ENCODE measurements at places on chromosomes 11 and 22.

DNA sequence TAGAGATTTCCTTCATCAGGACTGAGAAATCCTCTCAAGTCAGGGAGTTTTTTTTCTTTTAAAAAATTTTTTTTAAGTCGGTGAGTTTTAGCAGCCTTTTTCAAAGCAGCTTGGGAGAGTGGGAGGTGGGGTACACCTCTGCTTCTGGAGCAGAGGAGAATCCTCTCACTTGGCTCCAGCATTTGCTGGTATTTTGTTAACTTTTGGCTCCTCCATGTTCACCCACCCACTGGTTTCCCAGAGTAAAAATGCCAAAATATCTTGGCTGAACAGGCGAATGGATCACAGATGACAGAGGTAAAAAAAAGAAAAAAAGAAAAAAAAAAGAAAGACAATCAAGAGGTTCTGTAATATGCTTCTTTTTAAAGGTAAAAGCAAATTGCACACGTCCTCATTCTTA lies 68.0 kb downstream of the GAB2 start:
- no peak for DNase-seq

DNA sequence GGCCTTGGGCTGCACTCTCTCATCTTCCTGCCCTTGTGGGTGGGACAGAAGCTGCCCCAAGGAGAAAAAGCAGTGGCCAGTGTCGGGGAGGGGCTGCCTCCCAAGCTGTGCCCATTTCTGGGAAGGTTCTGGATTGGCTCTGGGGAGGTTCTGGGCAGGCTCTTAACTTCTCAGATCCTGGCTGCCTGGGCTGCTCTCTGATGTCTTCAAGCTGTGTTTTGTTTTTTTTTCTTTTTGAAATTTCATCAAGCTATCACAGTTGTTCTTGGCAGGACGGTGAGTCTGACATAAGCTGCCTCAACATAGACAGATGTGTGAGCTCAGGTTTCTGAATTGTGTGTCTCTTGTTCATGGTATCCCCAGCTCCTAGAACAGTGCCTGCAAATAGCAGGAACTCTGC lies 1032.0 kb downstream of the BRD1 start:
- DNase-seq, result no peak

DNA sequence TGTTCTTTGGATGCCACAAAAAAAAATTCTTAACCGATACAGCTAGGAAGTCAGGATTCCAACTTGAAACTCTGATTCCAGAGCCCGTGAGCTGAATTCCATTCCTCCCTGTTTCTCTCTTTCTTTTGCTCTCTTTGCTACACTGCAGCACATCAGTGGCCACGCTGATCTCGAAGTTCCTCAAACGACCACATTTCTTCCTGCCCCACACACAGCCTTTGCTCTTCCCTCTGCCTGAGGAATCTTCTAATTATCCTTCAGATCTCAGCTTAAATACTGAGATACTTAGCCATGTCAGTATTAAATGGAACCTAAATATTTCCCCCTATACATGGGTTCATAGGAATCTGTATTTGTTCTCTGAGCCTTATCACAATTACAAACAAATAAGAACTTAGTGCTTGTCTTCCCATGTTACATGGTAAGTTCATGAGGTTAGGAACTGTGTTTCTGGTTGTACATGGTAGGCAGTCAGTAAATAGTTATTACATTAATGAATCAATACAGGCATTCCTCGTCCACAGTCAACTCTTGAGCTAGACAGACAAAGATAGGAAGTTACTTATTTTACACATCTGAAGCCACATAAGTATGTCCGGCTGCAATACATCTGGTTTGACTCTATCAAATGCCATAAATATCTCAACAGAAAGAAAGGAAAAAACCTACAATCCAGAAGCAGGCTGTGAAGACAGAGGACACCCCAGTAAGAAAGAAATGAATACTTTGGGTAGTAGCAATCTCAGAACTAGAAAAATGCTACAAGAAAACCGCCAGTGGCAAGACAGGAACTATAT lies 86.6 kb downstream of the MAML2 start:
- no peak for DNase-seq

- DNase-seq, result peak; percentile 67
These were observed 28.1 kb downstream of the VSTM5 start for GRCh38 chr11:93822359-93822758.

DNA sequence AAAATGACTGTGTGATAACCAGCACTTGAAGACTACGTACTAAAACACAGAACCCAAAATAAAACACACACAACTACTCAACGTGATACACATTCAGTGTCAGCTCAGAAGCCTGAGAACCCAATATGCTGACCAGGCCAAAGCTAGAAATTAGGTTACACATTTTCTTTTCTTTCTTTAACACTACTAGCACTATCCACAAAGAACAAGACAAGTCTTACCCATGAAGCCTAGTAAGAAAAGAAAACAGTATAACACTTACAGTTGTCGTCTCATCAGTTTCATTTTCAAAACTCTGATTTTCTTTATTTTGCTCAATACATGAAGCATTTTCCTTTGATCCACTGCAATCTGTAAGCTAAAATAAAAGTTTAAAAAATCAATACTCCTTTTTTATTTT lies 472.9 kb downstream of the DLG2 start:
- no peak for DNase-seq

- DNase-seq, result no peak
These were observed 17.3 kb downstream of the RHOD start for GRCh38 chr11:67073908-67074307.

DNA sequence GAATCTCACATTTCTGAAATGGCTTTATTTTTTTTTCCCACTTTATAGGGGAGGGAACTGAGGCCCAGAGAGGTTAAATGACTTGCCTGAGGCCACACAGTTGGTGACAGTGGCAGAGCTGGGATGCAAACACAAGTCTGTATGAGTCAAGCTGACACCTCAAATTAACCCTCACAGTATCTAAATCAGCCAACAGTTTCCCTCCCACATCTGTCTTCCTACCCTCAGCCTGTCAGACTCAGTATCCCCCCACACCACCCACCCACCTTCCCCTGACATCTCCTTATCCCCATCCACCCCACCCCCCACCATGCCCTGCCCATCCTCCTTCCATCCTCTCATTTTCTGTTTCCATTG lies 95.2 kb downstream of the TP53I11 start:
- DNase-seq, result no peak

GRCh38 chr22:29723766-29724165 lies 4.0 kb downstream of the CABP7 start:
- DNase-seq, result no peak

DNA sequence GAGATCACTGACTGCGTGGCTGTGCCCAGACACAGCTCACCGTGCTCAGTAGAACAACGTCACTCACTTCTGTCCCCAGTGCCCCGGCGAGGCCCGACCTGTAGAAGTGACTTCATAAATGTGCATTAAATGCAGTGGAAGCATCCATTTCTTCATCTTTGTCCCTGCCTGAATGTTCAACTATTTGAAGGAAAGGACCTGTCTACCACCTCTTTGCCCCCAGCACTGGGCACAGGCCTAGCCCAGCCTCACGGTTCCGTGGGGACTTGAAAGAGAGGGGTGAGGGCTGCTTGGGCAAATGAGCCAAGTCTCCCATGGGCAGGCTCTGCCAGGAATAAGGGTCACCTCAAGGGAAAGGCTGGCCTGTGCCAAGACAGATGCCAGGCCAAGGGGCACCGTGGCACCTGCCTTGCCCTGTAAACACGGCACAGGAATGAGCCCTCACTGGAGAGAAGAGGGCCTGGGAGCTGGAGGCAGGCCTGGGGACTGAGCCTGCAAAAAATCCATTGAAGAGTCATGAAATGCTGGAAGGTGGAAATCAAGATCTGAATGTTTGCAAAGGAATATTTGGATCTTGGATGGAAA lies 845.3 kb downstream of the BRD1 start:
- no peak for DNase-seq

DNA sequence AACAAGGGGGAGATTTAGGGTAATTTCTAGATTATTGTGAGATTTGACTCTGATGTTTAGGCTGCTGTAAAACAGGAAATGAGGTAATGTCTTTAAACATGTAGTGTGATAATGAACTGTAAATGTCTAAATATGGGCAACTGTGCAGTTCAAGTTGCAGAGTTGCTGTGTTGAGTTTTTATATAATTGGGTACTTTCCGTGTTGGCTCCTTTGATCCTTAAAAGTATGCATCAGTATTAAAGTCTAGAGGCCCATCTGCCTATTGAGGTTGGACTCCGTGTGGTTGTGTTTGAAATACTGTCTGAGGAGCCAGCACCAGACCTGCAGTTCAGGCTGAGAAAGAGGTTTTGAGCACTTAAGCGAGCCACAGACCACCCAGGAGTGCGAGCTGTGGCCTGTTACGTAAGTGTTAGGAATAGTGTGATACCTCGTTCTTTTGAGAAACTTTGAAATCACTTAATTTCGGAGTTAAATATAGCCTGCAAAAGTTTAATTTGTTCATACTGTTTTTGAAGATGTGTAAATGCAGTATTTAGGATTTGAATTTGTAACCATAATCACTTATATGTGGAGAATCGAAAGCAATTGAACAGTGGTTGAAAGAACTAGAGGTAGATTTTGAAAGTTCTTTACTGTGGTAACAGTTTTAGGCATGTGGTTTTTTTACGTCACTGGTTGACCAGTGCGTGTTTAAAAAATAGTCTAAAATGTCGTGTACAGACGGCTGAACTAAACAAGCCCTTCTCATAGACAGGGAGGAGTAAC lies 9.0 kb downstream of the FAM118A start:
- no peak for DNase-seq

DNA sequence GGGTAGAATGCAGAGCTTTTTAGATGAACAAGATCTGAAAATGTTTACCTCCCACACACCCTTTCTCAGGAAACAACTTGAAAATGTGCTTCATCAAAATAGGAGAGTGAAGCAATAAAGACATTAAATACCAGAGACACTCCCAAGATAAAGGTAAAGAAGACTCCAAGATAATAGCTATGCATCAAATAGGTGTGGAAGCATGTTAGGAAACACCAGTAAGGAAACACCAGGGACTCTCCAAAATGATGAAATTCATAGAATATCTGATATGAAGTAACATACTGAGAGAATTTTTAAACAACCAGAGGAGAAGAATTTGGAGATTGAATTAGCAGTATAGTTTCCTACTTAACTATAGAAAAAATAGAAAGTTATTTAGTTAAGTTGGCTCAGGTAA lies 57.0 kb downstream of the OR10A6 start:
- no peak for DNase-seq

DNA sequence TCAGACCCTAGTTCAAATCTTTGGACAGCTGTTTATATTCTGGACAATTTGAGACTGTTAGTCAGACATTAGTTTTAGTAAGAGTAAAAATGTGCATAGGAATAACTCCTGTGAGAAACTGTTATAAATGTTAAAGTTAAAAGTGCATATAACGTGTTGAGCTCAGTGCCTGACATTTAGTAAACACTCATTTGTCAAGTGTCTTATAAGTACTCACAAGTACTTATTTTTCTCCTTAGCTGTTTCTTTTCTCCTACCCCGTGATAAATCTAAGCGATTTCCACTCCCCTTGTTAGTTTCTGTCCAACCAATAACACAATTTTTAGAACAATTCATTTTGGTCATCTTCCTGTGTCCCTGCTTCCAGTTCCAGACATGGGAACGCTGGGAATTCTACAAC lies 59.3 kb downstream of the LRRC4C start:
- DNase-seq, result no peak

DNA sequence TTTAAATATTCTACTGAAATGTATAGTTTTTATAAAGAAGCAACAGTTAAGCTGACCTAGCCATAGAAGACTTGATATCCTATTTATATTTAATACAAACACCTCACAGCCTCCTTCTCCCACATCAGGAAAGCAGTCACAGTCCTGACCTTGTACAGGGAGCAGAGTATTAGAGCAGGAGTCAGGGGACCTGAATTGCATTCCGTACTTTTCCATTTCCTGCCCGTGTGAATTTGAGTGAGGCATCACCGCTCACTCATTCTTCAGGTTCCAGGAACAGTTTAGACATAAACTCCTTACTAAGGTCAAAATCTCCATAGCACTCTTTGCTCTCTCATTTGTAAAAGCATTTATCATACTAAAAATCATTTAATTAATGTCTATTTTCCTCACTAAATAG lies 482.5 kb upstream of the FAT3 start:
- peak; percentile 31 for DNase-seq

DNA sequence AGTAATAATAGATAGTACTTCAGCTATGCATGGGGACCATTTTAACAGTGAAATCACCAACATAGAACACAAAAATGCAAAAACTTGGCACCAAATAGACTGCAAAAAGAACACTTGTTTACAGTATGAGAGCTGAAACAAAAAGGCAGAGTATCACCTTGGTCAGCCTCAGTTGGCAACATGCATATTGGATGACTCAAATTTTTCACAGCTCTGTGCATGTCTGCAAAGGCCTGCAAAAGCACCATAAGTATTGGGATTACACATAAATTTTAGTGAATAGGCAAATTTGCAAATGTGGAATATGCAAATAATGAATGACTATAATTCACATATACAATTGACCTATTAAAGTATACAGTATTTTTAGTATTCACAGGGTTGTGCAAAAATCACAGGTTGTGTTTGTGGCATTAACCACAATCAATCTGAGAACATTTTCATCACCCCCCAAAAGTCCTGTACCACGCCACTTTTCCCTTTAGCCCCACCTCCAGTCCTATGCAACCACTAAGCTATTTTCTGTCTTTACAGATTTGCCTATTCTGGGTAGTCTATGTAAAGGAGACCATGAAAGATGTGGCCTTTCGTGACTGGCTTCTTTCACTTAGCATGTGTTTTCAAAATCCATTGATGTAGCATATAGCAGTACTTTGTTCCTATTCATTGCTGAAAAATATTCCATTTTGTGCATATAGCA lies 47.2 kb downstream of the CCDC15 start:
- DNase-seq, result no peak

DNA sequence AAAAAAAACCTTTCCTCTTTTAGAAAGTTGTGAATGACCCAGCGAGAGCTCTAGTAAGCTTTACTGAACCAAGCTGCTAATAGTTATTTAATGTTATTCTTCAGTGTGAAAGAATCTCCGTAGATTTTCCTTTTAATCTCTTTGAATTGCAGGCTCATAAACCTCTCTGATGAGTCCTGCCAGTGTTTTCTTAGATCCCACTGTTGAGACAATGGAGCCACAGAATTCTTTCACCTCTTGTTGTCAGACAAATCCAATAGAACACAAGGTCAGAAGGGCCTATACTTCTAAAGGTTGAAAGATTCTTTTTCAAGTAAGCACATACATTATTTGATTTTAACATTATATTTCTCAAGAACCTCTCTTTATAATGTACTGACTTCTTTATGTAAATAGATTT lies 52.2 kb downstream of the DNAJC24 start:
- DNase-seq, result no peak

DNA sequence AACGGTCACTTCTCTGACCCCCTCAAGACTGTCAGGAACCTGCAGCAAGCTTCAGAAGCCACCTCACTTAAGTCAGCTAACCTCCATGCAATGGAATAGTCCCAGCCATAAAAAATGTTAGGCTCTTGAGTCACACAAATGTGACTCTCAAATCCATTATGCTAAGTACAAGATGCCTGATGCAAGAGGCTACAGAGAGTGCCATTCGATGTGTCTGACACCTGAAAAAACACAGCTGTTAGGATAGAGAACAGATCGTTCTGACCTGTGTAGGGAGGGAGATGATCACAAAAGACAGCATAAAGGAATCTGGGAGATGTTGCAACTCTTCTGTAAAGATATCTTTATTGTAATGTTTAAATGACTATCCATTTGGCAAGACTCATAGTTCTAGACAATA lies 712.4 kb downstream of the TBC1D22A start:
- no peak for DNase-seq

GRCh38 chr11:43327987-43328386 lies 16.2 kb downstream of the API5 start:
- DNase-seq, result peak; percentile 32

Data from epithelial cell of proximal tubule (primary cell).